ENCODE measurements at places on chromosomes 4 and X.

GRCh38 chr4:108375434-108375833 lies 206.7 kb upstream of the LEF1 start:
- DNase-seq = no peak

GRCh38 chr4:56261027-56261426 lies 126.3 kb downstream of the AASDH start:
- no peak for DNase-seq

DNA sequence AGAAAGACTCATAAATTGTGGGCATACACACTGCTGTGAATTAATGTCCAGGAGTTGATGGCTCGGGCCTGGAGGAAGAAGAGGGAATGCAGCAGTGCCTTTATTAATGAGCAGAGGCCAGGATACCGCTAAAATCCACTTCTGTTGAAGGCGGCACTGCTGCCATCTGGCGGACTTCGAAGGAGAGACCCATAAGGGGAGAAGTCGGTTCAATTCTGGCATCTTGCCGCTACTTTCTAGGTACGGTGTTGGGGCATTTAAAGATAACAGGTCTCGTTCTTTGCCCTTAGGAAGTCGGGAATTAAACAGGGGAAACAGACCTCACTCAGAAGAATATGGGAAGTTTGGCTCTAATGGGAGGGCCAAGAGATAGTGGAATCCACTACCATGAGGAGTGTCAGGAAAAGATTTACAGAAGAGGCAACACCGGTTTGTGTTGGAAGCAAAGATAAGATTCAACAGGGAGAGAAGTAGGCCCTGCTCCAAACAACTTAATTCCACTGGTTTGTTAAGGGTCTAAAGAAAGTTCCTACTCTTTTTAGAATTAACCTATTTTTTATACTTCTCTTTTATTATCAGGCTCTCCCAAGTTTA lies 133.6 kb upstream of the GIMD1 start:
- DNase-seq = peak; percentile 69

DNA sequence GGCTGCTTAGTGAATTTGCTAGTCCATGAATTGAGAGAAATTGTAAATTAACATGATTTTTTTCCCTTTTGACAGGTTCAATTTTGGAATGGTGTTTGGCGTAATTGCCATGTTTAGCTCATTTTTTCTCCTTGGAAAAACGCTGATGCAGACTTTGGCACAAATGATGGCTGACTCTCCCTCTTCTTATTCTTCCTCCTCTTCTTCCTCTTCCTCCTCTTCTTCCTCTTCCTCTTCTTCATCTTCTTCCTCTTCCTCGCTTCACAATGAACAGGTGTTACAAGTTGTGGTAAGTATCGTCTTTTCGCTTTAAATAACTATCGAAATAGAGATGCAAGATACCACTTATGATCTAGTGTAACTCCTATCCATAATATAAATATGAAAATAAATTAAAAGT lies 5.7 kb downstream of the MBTPS2 start:
- no peak for DNase-seq

DNA sequence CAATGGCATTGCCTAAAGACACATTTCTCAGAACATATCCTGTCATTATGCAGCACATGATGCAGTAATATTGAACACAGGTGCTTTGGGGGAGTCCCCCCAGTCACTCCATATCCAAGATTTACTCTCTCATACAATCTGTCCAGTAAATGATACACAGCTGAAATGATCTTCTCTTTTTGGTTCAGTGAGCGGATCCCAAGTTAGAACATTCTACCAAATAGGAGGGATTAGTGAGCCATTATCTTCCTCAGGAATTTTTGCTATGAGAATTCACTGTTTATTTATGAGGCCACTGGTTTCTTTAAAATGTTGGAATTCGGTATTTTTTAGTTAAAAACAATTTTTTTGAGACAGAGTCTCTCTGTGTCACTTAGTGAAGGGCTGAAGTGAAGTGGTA lies 96.5 kb downstream of the TRAPPC11 start:
- no peak for DNase-seq

GRCh38 chr4:155773196-155773800 lies 14.5 kb downstream of the GUCY1B1 start:
- no peak for DNase-seq

All from ELF-1 (cell line).